ENCODE measurements at places on chromosomes 5 and 9.

- no peaks in the 10 kb centered on the region for H3K27me3 ChIP-seq
- no peak overlapping the region for H3K4me3 ChIP-seq
- H3K4me1 ChIP-seq: no peaks in the 10 kb centered on the region
- H3K27ac ChIP-seq: no peak overlapping the region
These were observed 51.1 kb downstream of the NFIB start for GRCh38 chr9:14262827-14263226.

- H3K36me3 ChIP-seq: no peaks in the 10 kb centered on the region
- H3K4me3 ChIP-seq: peak overlapping the region; percentile 28
These were observed 6.9 kb upstream of the ZBTB5 start for GRCh38 chr9:37471942-37472684.

DNA sequence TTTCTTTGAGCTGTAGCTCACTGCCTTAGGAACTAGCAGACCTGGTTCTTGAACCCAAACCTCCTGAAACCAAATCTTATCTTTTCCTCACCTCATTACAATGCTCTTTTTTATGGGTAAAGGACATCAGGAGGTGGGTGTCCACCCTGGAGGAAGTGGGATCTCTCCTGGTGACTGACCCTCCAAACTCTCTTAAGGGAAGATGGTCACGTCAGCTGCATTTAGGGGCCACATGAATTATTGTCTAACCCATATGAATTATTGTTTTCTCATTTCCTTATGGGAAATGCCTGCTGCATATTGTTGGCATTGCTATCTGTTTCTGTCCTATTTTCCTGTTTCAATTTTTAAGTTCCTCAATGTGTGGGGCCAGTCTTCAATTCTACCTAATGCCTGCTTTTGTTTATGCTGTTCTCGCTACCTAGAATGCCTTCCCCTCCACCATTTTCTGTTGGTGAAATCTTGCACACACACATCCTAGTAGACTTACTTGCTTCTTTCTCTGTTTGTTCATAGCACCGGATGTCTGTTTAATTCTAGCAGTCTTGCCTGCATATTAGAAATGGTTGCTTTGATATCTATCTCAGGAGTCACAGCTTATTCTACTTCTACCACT, 22.0 kb upstream of the SPINK1 start:
- H3K36me3 ChIP-seq: no peaks in the 10 kb centered on the region
- no peak overlapping the region for H3K4me3 ChIP-seq
- H3K27ac ChIP-seq: no peak overlapping the region
- no peak for DNase-seq
- no peaks in the 10 kb centered on the region for H3K27me3 ChIP-seq
- no peaks in the 10 kb centered on the region for H3K4me1 ChIP-seq

DNA sequence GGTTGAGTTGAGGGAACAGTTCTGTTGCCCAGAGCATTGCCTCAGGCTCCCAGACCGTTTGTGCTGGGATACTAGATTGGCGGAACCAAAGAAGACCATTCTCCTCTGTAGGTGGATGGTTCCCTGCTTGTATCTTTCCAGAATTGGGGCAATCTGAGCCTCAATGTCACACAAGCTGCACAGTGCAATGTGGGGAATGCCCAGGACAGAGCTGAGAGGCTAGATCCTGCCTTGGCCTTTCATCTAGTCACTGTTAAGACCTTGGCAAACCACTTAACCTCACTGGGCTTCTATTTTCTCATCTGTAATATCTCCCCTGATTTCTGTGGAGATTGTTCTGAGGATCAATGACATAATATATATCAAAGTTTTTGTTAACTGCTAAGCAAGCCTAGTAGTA, 16.9 kb upstream of the ERAP2 start:
- no peaks in the 10 kb centered on the region for H3K27me3 ChIP-seq
- peaks cover 14% of the 10 kb centered on the region for H3K4me1 ChIP-seq
- no peak overlapping the region for H3K4me3 ChIP-seq
- H3K27ac ChIP-seq: no peak overlapping the region
- no peaks in the 10 kb centered on the region for H3K36me3 ChIP-seq

- H3K4me3 ChIP-seq: no peak overlapping the region
- DNase-seq: peak; percentile 14
- no peak overlapping the region for H3K27ac ChIP-seq
- H3K36me3 ChIP-seq: no peaks in the 10 kb centered on the region
These were observed 31.4 kb upstream of the SELENOP start for GRCh38 chr5:42842921-42843641.

DNA sequence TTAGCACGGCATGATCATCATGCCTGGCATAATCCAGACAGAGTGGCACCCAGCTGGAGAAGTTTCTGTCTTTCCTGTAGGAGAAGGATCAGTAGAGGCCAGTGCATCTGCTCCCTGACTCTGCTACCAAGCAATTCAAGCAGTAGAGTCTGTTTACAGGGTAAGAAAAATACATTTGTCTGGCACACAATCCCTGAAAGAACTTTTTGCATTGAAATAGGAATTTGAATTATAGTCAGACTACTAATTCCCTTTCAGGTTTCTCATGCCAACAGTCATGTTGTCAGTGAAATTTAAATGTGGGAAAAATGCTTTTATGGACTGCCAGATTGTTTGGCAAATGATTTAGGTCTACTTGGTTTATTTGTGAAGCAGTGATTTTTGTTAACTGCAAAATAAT, 125.6 kb downstream of the RAB3C start:
- no peaks in the 10 kb centered on the region for H3K27me3 ChIP-seq
- DNase-seq: no peak
- H3K4me3 ChIP-seq: no peak overlapping the region
- H3K4me1 ChIP-seq: no peaks in the 10 kb centered on the region
- H3K36me3 ChIP-seq: no peaks in the 10 kb centered on the region

DNA sequence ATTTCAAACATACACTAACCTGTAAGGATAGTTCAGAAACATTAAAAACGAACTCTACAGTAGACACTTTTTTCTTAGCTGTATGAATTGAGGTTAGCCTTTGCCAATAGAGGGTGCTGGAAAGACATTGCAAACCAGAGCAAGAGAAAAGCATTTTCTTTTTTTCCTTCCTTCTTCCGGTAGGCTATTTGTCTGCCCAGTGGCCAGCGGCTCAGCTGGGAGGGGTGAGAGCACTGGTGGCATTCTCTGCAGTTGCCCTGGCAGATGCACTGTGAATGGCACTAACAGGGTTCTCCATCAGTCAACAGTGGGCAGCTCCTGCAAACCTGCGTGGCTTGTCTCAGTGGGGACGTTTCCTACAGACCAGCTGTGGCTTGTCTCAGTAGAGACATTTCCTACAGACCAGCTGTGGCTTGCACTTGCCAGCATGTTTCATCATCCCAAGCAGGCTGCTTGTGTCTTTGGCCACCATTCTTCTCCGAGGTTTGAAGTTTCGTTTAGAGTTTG, 984.5 kb upstream of the CDH18 start:
- H3K36me3 ChIP-seq: no peaks in the 10 kb centered on the region

DNA sequence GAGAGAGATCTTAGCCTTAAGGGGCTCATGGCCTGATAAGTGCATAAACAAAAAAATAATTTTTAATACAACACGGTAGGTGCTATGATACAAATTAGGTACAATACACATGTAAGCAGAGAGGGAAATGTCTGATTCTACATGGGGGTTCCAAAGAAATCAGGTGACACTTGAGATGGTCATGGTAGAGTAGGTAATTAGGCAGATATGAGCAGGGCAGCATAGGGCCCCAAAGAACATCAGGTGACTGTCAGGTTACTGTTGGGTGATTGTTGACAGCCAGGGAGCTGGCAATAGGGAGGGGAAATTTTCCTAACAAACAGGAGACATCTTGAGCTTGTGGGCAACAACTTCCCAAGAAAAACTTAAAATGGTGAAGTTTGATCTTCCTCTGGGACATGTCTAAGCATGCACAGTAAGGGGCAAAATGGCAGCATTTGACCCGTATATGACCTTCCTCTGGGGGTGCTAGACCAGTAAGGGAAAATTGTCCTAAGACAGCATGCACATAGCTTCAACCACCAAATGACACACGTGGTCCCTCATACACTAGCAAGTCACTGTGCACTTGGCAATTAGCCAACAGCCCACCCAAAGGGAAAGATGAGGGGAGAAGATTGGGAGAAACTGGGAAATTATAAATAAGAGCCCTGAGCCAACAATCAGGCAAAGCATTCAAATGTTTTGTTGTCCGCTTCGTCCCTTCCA, 37.3 kb upstream of the TENT4A start:
- no peak overlapping the region for H3K27ac ChIP-seq
- DNase-seq: no peak
- no peak overlapping the region for H3K4me3 ChIP-seq

- H3K36me3 ChIP-seq: no peaks in the 10 kb centered on the region
- peak overlapping the region; percentile 89 for H3K4me3 ChIP-seq
- peak; percentile 87 for DNase-seq
- peaks cover 77% of the 10 kb centered on the region for H3K4me1 ChIP-seq
- peak overlapping the region; percentile 86 for H3K27ac ChIP-seq
These were observed 7.3 kb downstream of the PRR7 start for GRCh38 chr5:177453852-177454396.

GRCh38 chr5:171523781-171524180, 104.3 kb downstream of the FGF18 start:
- no peak overlapping the region for H3K4me3 ChIP-seq
- H3K27me3 ChIP-seq: no peaks in the 10 kb centered on the region
- DNase-seq: no peak
- no peaks in the 10 kb centered on the region for H3K36me3 ChIP-seq

- H3K4me3 ChIP-seq: no peak overlapping the region
- no peaks in the 10 kb centered on the region for H3K27me3 ChIP-seq
- H3K27ac ChIP-seq: no peak overlapping the region
- H3K4me1 ChIP-seq: peaks cover 16% of the 10 kb centered on the region
- DNase-seq: no peak
These were observed 79.1 kb downstream of the LHFPL2 start for GRCh38 chr5:78569441-78569840.

GRCh38 chr9:97293207-97293721, 14.2 kb upstream of the CCDC180 start:
- DNase-seq: no peak
- no peaks in the 10 kb centered on the region for H3K4me1 ChIP-seq
- no peaks in the 10 kb centered on the region for H3K36me3 ChIP-seq
- H3K27me3 ChIP-seq: no peaks in the 10 kb centered on the region
- H3K4me3 ChIP-seq: no peak overlapping the region

GRCh38 chr5:79547982-79548381, 34.0 kb upstream of the HOMER1 start:
- H3K27me3 ChIP-seq: no peaks in the 10 kb centered on the region
- no peak overlapping the region for H3K27ac ChIP-seq
- H3K36me3 ChIP-seq: no peaks in the 10 kb centered on the region
- H3K4me1 ChIP-seq: no peaks in the 10 kb centered on the region
- no peak for DNase-seq

- H3K27me3 ChIP-seq: no peaks in the 10 kb centered on the region
- no peak overlapping the region for H3K27ac ChIP-seq
- H3K4me3 ChIP-seq: no peak overlapping the region
- DNase-seq: no peak
- no peaks in the 10 kb centered on the region for H3K4me1 ChIP-seq
- no peaks in the 10 kb centered on the region for H3K36me3 ChIP-seq
These were observed 380.2 kb downstream of the CDH10 start for GRCh38 chr5:24264547-24264946.

GRCh38 chr5:130159968-130160367, 255.7 kb downstream of the CHSY3 start:
- H3K4me3 ChIP-seq: no peak overlapping the region
- H3K36me3 ChIP-seq: no peaks in the 10 kb centered on the region
- H3K27me3 ChIP-seq: no peaks in the 10 kb centered on the region
- no peak for DNase-seq

GRCh38 chr5:175032741-175033151, 308.4 kb downstream of the MSX2 start:
- H3K36me3 ChIP-seq: no peaks in the 10 kb centered on the region
- no peak for DNase-seq
- H3K4me3 ChIP-seq: no peak overlapping the region

- DNase-seq: peak; percentile 73
- no peaks in the 10 kb centered on the region for H3K27me3 ChIP-seq
- H3K4me3 ChIP-seq: 0 out of 2 replicates have a peak overlapping the region, but pooled peaks have one; percentile 15
- H3K36me3 ChIP-seq: 0 out of 2 replicates have a peak, but pooled peaks cover 3% of the 10 kb centered on the region
- H3K4me1 ChIP-seq: peaks cover 70% of the 10 kb centered on the region
- peak overlapping the region; percentile 70 for H3K27ac ChIP-seq
These were observed 184.6 kb downstream of the AP3B1 start for GRCh38 chr5:78109891-78110324.

DNA sequence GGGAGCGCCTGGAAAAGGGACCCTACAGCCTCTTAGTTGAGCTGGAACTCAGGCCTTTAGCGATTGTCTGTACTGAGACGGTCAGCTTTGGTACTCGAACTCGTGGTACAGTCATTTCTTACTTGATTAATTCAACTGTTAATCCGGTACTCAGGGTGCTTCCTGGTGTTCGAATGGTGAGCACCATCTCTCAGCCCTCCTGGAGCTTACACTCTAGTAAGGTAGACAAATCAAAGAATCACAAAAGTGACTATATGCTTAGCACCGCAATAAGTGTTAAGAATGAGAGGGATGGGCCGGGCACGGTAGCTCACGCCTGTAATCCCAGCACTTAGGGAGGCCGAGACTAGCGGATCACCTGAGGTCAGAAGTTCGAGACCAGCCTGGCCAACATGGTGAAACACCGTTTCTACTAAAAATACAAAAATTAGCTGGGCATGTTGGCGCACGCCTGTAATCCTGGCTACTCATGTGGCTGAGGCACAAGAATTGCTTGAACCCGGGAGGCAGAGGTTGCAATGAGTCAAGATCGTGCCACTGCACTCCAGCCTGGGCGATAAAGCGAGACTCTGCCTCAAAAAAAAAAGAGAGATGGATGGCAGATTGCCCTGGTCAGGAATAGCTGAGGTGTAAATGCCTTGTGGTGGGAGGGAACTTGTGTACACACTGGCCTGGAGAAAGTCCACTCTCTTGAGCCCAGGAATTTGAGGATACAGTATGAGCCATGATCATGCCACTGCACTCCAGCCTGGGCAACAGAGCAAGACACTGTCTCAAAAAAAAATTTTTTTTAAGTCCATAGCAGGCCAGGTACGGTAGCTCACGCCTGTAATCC, 981 bp downstream of the TCOF1 start:
- H3K4me3 ChIP-seq: peak overlapping the region; percentile 89
- no peaks in the 10 kb centered on the region for H3K27me3 ChIP-seq
- H3K36me3 ChIP-seq: peaks cover 30% of the 10 kb centered on the region
- H3K4me1 ChIP-seq: peaks cover 43% of the 10 kb centered on the region

DNA sequence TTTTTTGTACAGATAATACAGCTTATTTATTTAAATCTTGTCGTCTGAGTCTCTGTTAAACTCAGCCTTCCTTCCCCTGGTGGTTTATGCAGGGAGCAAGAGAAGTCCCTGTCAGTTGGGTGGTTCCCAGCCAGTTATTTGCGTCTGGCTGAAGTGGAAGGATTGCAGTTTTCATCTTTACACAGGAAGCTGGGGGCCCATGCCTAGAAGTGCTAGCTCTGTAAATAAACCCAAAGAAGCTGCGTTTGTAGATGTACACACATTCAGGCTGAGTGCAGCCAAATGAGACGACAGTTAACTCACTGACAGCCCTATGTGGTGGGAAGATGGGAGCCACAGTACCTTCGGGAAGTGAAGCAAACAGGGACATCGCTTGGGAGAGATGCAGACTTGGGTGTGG, 122.1 kb downstream of the SAXO1 start:
- no peaks in the 10 kb centered on the region for H3K36me3 ChIP-seq
- H3K4me3 ChIP-seq: no peak overlapping the region
- no peak overlapping the region for H3K27ac ChIP-seq
- peaks cover 9% of the 10 kb centered on the region for H3K4me1 ChIP-seq
- H3K27me3 ChIP-seq: no peaks in the 10 kb centered on the region
- DNase-seq: no peak

GRCh38 chr5:99285606-99286005, 356.8 kb upstream of the CHD1 start:
- H3K4me3 ChIP-seq: no peak overlapping the region
- no peaks in the 10 kb centered on the region for H3K4me1 ChIP-seq
- no peaks in the 10 kb centered on the region for H3K27me3 ChIP-seq
- DNase-seq: no peak

GRCh38 chr5:133421394-133421793, 190.9 kb downstream of the FSTL4 start:
- H3K36me3 ChIP-seq: no peaks in the 10 kb centered on the region
- H3K27me3 ChIP-seq: no peaks in the 10 kb centered on the region
- DNase-seq: peak; percentile 76
- no peak overlapping the region for H3K27ac ChIP-seq
- H3K4me1 ChIP-seq: peaks cover 3% of the 10 kb centered on the region
- H3K4me3 ChIP-seq: no peak overlapping the region
